ENCODE measurements at places on chromosomes 7 and 10. TPM values are rescaled to one million over a fixed set of nuclear protein-coding genes. Genes with fewer than 3 reads are reported as not detected.
A peak's percentile ranks its signal among the peaks of the same experiment; 100 is the strongest.

- H3K27me3 ChIP-seq: peaks cover 2% of the 10 kb centered on the region
- no peak for DNase-seq
- H3K27ac ChIP-seq: no peak overlapping the region
- no peak overlapping the region for H3K4me3 ChIP-seq
These were observed 19.3 kb downstream of the VIPR2 start for GRCh38 chr7:159125104-159125954.

GRCh38 chr10:78047314-78047891, 13.7 kb downstream of the RPS24 start:
- H3K27me3 ChIP-seq: no peaks in the 10 kb centered on the region
- H3K27ac ChIP-seq: peak overlapping the region; percentile 26
- H3K4me3 ChIP-seq: no peak overlapping the region
- peaks cover 30% of the 10 kb centered on the region for H3K4me1 ChIP-seq
- peak; percentile 91 for DNase-seq
- H3K36me3 ChIP-seq: peaks cover 12% of the 10 kb centered on the region

GRCh38 chr7:108007261-108007660, 4.3 kb upstream of the LAMB1 start:
- DNase-seq: no peak
- H3K4me3 ChIP-seq: no peak overlapping the region

PDE1C gene
- total RNA-seq: not detected

DNA sequence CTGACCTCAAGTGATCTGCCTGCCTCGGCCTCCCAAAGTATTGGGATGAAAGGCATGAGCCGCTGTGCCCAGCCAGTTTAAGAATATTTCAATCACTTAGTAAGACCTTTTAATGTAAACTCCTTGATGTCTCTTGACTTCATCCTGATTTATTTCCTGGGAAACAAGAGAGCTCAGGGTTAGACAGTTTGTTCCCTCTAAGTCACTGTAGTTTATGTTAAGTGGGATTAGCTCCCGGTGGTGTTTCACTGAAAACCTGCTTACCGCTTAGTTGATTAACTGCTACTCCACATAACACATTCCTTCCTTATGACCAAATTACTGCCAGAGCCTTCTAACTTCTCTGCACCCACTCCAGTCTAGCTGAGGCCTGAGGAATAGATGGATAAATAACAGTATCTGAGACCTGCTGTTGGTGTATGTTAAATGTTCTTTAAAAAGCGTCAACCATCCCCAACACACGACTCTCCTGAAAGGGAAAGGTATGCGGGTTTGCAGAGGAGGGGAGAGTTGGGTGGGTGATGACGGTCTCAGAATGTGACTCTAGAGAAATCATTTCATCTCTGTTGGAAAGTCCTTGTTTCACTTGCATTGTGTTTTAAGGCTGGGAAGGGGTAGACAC, 48.7 kb downstream of the CREB3L2 start:
- H3K27ac ChIP-seq: no peak overlapping the region
- peaks cover 11% of the 10 kb centered on the region for H3K4me1 ChIP-seq
- no peak overlapping the region for H3K4me3 ChIP-seq
- H3K27me3 ChIP-seq: no peaks in the 10 kb centered on the region
- no peak for DNase-seq

Data from activated CD8-positive, alpha-beta T cell treated with anti-CD3 and anti-CD28 coated beads, Interleukin-2, amount 10 ng/mL, durations not matched to agents 7 days and 5 days (primary cell).